ENCODE measurements at places on chromosomes 5 and 9.

DNA sequence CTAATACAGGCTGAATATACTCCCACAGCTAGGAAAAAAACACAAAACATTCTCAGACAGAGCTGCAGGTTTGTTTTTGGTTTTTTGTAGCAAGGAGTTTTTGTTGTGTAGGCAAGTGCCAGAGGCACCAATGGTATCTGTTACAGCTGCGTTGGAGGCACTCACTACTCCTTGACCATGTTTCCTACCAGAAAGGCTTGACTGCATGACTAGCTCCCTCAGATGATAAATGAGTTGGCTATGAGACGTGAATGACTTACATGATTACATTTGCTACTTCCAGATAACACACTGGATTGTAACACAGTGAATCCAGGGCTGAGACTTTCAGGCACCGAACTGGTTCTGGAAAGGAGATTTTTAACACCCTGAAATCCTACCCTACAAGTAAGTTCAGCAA lies 18.8 kb downstream of the GZMK start:
- no peak for DNase-seq

GRCh38 chr9:36762958-36763357 lies 190.3 kb downstream of the MELK start:
- no peak for DNase-seq

DNA sequence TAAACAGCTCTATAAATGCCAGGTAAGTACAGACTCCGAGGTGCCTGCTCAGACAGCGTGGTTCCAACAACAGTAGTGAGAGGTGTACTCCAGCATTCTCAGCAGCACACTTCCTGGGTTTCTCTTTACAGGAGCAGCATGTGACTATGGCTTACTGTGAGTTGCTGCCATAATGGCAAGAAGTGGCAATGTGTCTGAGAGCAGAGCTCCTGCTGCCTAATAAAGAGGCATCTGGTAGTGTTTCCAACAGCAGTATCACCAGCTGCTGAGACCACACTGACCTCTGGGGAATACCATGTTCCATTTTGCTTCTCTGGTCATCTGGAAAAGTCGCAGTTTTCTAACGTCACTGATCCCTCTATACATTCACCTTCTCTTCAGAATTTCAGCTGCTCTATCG lies 398.2 kb downstream of the SLCO4C1 start:
- no peak for DNase-seq

DNA sequence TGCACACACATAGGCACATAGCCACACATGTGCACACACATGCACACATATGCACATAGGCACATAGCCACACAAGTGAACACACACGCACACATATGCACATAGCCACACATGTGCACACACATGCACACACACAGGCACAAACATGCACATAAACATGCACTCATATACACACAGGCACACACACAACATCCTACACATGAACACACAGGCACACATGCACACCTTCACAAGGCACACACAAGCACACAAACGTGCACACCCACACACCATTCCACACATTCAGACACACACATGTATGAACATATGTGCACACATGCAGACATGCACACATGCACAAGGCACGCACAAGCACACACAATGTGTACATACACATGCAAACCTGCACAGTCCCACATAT lies 484.7 kb downstream of the IRX1 start:
- no peak for DNase-seq

- no peak for DNase-seq
These were observed 266.1 kb downstream of the GRIA1 start for GRCh38 chr5:153756540-153756939.

DNA sequence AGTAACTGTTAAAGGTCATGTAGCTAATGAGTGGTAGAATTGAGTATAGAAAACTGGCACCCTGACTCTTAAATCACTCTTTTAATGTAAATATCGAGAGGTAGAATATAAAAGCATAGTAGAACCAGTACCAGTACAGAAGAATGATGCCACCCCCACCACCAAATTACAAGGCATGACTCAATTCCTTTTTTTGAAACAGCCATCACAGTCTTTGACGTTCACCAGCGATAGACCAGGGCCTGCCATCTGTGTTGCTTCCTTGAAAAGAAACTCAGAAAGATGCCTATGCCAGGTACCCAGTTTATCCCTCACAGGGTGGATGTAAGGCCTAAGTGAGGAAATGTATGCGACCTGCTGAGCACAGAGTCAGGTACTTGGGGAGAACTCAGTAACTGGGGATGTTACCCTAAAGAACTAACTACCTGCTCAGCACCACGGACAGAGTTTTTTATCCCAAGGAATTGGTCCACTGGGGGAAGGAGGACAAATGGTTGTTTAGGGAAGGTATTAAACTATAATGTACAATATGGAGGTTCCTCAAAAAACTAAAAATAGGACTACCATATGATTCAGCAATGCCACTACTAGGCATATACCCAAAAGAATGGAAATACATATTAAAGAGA lies 116.5 kb downstream of the BRINP1 start:
- no peak for DNase-seq

DNA sequence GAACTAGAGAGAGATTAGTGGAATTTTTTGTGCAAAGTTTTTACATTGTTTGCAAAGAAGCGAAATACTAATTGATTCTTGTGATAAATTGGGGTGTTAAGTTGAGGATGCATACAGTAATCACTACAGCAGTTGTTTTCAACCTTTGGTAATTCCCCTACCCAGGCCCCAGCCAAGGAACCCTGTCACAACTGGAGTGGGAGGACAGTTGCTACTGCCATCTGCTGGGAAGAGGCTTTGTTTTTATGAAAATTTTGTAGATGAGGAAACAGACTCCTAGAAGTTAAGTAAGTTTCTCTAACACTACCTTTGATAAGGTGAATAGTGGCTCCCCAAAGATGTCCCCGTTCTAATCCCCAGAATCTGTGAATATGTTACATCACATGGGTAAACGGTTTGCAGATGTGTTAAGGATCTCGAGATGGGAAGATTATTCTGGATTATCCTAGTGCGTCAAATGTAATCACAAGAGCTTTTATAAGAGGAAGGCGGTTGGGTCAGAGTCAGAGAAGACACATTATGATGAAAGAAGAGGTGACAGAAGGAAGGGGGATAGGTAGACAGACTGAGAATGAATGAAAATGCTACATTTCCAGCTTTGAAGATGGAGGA lies 34.0 kb upstream of the PPP1R2B start:
- DNase-seq = no peak

DNA sequence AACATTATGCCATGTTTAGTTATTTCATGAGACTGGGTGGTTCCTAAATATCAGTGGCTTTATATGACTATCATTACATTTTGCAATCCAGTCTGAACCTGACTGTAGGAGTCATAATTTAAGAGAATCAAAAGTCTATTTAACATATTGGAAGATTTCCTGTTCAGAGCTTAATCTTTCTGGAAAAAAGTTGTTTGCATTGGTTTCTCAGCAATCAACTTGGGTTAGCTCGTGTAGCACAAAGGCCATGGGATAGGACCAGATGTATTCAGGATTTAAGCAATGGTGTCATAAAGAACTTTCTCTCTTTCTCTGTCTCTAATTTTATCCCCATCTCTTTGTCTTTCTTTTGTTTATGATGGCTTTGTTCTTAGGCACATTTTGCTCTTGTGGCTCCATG lies 296.0 kb upstream of the KCNN2 start:
- no peak for DNase-seq

DNA sequence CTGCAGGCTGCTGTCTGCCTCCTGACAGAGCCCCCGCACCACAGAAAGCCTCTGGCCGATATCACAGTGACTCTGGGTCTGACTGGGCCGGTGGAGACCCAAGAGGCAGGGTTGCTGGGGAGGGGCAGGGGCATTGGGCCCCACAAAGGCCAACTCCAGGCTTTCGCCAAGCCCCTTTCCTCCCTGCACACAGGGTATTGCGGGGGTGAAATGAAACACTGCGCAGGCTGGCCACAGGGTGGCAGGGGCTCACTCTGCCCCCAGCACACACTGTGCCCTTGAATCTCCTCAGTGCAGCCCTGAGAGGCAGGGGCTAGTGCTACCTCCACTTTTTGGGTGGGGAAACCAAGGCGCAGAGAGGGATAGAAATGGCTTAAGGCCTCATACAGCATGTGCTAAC lies 44.6 kb downstream of the BARX1 start:
- no peak for DNase-seq

- no peak for DNase-seq
These were observed 12.6 kb upstream of the PAX5 start for GRCh38 chr9:37046683-37047082.

DNA sequence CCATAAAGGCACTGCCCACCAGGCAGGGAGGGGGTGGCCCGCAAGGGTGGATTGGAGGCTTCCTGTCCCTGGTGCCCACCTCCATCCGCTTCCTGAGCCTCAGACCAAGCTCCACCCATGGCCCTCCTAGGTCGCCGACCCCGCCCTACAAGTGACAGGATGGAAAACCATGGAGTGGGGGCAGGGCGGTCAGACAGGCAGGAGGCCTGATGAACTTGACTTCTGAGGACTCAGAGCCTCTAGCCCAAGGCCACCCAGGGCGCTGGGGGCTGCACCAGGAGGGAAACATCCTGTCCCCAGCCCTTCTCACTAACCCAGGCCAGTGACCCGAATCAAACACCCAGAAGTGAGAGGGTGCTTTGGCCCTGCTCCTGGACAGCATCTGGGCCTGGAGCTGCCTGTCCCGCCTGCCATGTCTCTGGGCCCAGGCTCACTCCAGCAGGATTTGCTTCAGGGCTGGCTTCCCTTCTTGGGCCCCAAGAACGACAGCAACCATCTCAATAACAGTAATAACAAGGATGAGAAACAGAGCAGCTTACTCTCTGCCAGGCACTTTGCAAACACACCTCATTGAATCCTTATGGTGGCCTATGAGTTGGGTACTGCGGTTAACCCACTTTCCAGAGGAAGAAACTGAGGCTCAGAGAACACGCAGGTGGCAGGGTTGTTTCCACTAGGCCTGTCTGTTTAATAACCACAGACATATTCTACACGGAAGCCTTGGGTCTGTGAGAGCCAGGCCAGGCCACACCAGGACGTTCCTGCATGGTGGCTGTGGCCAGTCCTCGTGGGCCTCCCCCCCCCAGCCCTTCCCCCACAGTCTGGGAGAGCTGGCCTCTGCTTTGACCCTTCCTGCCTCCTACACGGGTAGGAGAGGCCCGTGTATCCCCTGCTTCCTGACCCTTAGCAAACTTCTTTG lies 4.4 kb upstream of the ST6GALNAC6 start:
- no peak for DNase-seq

DNA sequence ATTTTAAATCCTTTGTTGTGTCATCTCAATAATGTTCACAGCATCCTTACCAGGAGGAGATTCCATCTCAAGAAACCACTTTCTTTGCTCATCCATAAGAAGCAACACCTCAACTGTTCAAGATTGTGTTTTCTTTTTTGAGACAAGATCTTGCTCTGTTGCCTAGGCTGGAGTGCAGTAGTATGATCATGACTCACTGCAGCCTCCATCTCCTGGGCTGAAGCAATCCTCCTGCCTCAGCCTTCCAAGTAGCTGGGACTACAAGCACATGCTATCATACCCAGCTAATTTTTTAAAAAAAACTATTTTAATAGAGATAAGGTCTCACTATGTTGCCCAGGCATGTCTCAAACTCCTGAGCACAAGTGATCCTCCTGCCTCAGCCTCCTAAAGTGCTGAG lies 60.0 kb downstream of the ABHD17B start:
- no peak for DNase-seq

GRCh38 chr5:173015598-173016455 lies 32.3 kb downstream of the ATP6V0E1 start:
- no peak for DNase-seq

DNA sequence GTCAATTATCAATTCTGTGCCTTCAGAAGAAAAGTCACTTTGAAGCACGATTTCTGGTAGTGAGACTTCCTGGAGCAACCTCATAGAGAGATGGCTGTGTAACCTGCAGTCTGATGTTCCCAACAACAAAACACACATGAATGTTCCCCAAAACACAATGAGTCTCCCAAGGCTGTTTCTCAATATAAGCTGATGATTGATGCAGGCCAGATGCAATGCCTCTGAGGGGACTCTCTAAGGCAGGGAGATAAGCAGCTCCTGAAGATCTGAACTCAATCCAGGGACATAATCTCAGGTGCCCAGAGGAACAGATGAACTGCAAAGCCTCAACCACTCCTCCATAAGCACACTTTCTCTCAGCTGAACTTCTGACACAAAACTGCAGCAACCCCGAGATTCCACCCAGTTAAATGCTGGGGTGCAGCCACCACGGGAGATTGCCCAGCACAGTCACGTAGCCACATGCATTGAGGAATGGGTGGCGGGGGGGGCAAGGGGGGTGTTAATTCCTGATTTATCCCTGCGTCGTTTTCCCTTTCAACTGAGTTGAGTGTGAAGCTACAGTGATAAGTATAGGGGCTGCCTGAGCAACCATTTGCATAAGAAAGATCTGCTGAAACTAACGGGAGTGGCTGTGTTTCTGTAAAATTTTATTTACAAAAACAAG lies 122.7 kb upstream of the RASEF start:
- no peak for DNase-seq

- DNase-seq = no peak
These were observed 37.1 kb downstream of the CAST start for GRCh38 chr5:96699186-96699820.

DNA sequence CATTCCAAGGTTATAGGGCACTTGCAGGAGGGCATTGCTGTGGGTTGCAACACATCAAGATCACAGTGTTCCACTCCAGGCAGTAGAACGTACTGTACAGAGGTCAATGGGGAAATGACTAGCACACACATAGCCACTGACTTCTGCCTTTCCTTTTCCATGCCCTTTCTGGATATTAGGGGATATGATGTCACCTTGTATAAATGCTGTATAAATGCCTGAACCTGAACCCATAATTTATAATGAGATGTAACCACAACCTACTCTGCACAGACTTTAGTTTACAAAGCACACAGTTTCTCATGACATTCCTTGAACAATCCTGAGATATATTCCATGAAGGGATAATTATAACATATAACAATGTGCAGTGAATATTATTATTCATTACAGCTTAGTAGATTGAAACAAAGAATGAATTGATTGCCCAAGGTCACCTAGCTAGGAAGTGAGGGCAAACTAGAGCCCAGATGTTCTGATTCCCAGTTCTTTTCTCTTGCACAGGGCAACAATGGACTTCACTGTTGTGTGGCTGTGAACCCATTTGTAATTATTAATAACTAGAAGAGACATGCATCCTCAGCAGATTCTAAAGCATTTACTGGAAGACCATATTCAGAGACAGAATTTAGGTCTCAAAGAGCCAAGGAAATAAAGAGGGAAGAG lies 5.6 kb upstream of the ABLIM3 start:
- peak; percentile 40 for DNase-seq

DNA sequence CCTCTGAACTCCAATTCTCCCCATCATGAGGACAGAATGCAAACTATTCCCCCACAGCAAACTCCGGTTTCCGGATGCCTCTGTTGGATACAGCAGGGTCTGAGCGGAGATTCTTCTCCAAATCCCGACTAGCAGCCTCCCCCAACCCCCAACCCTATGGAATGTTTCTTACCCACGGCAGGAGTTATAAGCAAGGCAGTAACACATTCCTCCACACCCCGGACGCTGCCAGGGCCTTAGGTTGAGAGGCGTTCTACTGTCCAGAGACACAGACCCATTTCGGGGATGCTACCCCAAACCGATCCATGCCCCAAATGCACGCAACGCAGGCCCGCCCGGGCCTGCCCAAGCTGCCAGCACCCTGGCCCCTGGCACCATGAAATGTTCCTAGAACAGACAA lies 85.6 kb upstream of the LMX1B start:
- DNase-seq = no peak

- DNase-seq = no peak
These were observed 63.8 kb upstream of the SLC25A51 start for GRCh38 chr9:37967761-37968080.

- DNase-seq = peak; percentile 60
These were observed 106.4 kb downstream of the AUH start for GRCh38 chr9:91255327-91255726.

GRCh38 chr9:131441441-131441840 lies 47.6 kb downstream of the PRRC2B start:
- DNase-seq = no peak
